H9 (cell line): ENCODE measurements at places on chromosomes 7 and 10.

GRCh38 chr10:7235376-7235775 lies 175.5 kb downstream of the SFMBT2 start:
- DNase-seq = no peak

GRCh38 chr10:88810196-88810961 lies 7.8 kb downstream of the LIPM start:
- peak; percentile 38 for DNase-seq

DNA sequence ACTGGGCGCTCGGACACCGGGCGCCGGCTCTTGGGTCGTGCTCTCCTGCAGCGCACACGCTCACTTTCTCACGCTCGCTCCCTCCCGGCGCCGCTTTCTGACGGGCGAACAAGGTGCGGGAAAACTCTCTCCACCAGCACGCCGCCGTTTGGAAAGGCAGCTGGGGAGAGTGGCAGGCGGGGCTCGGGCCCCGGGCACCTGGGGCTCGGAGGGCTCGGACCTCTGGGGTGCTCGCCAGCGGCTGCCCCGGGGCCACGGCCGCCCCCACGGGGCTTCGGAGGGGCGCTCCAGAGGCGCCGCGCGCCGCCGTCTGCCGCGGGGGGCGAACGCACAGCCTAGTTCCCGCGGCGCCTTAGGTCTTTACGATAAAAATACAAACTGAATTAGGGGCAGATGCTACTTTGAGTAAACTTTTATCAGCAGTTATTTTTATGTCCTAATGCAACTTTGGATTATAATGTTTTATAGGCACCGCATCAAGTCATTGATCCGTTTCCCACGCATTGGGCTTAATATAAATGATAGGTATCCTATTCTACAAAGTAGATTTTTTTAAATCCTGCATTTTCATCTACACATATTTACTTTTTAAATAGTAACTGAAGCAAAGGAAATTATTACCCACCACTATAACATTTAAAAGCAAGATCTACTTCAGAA lies 535 bp upstream of the EPC1 start:
- peak; percentile 63 for DNase-seq

GRCh38 chr10:35541720-35542119 lies 63.4 kb upstream of the GJD4 start:
- no peak for DNase-seq

DNA sequence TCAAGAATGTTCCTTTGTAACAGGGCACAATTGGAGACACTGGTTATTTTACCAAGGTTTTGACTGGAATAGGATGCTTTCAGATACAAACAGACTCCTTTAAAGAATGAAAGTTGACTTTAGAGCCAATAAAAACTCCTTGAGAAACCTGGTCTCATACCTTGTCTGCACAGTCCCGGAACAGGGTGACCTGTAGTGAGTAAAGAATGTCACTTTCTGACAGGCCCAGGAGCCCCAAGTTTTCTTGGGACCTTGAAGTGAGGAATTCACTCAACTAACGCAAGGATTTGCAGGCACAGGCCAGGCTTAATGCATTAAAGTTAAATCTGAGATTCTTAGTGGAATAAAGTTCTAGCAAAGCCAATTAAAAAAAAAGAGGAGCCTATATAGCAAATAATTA lies 11.5 kb upstream of the GARS1 start:
- DNase-seq = no peak

GRCh38 chr10:50508315-50509051 lies 115.3 kb downstream of the SGMS1 start:
- DNase-seq = no peak

- DNase-seq = no peak
These were observed 212.2 kb downstream of the CHRM2 start for GRCh38 chr7:137080516-137081203.

DNA sequence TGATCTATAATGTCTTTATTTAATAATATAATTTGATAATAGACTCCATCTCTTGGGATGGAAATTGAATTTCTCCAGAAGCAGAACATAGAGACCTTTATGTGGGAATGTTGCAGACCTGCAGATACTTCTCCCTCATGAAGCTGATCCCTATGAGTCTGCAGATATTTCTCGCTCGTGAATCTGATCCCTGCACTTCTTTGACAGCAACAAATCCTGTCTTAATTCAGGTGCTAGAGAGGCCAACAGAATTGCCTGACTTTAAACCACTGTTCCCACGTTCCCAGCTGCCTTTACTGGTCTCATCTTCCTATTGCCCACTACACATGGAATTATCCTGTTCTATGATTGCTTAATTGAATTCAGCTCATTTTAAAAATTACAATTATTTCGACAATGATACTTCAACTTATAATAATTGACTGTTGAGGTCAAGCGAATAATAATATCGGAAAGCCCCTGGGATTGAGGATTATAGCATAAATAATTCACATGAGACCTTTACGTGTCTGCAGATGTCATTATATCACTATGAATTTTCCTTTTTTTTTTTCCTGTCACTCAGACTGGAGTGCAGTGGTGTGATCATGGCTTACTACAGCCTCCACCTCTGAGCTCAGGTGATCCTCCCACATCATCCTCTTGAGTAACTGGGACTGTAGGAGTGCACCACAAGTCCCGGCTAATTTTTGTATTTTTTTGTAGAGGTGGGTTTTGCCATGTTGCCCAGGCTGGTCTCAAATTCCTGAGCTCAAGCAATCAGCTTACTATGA lies 486.4 kb upstream of the ADARB2 start:
- no peak for DNase-seq

DNA sequence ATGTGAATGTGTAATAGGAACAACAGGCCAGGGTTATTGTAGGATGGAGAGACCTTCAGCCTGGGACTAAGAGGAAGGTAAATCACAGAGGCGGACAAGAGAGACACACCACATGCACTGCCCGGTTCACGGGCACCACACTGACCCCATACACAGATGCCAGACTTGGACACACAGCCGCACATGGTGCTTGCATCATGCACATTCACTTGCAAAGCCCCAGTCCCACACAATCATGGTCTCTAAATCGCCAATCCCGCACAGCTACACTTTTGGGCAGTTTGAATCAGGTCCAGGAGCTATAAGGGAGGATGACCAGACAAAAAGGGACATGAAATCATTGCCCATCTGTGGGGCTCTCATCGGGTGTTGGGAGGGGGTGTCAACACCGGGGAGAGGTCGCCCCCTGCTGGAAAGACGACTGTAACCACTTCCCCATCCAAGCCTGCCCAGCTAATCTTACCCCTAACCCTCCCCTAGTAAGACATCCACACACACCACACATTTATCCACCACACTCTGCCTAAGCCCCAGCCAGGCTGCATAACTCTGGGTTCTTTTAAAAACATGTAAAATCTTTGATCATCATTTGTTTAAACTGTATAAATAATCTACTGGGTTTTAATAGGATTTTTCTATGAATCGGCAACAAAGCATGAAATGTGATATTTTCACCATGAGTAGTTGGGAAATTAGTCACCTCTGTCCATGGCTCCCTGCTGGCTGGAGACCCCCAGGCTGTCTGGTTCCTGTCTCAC lies 40.5 kb upstream of the SLF2 start:
- DNase-seq = peak; percentile 77

GRCh38 chr10:116417821-116418220 lies 9.8 kb upstream of the PNLIPRP3 start:
- DNase-seq = no peak

GRCh38 chr7:122301858-122302760 lies 2.4 kb downstream of the FEZF1 start:
- DNase-seq = peak; percentile 63

DNA sequence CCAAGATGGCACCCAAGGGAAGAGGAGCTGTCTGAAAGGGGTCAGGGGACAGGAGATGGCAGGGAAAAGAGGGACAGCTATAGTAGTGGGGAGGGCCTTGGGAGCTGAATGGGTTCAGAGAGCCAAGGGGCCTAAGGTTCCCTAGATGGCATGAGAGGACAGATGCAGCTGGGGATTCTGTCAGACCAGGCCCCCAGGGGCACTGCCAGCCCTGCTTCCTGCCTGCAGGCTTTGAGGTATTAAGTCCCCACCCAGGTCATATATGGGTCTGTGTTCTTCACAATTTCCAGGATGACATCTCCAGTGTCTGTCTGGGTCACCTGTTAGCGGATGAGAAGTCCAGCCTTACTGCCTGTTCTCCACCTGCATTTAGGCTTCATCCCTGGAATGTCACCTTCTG lies 56.7 kb downstream of the NEURL1 start:
- DNase-seq = peak; percentile 17

GRCh38 chr7:74479066-74479781 lies 25.5 kb downstream of the GTF2IRD1 start:
- DNase-seq = no peak

DNA sequence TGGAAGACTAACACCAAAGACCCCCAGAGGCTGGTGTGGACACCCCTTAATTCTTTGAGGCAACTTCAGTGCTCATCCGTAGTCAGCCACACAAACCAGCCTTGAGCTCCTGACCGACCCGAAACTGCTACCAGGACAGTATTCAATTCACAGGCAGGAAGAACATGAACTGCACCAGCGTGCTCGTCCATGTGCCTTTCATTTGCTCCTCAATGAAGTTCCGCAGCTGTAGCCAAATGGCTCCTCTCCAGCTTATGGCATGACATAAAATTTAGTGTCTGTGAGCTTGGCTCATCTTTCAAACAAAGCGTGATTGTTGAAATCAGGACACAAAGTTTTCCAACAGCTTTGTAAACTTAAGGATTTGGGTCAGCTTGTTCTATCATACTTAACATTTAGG lies 144.1 kb upstream of the FAM171A1 start:
- DNase-seq = no peak

- no peak for DNase-seq
These were observed 223.1 kb downstream of the REEP3 start for GRCh38 chr10:63744060-63744941.

- peak; percentile 57 for DNase-seq
These were observed 555 bp downstream of the PHF14 start for GRCh38 chr7:10973942-10974911.

- no peak for DNase-seq
These were observed 74.7 kb downstream of the TSPAN12 start for GRCh38 chr7:120783273-120783672.

DNA sequence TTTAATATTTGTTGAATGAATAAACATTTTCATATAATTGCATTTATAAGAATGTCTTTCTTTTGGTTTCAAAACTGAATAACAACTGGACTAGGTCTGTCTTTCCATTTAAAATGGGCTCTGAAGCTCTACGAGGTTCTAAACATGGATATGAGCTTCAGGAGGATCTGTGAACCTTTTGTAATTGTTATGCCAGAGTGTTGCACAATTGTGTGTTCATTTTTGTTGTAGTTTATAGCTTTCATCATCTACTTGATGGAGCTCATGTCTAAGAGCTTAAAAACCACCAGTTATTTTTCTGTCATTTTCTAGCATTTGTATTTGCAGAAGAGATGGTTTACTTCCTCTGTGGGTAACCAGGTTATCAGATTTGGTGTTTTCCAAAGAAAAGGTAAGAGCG lies 265.7 kb upstream of the NPY start:
- DNase-seq = no peak

GRCh38 chr7:142784096-142784495 lies 13.3 kb downstream of the PRSS2 start:
- no peak for DNase-seq

DNA sequence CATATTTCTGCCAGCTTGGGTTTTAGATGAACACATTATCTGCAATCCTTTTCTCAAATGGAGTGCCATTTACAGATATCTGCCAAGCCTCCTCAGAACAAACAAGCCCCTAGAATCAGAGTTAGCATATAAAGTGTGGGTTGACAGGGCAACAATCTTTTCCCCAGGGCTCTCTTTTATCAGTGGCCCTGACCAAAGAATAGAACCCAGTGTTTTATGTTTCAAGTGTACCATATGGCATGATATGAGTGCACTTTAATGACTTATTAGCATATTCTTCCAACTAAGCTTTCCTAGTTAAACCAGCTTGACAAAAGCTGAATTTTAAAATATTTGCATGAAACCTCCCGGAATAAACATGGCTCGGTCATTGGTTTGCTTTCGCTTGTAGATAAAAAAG lies 57.3 kb downstream of the EVX1 start:
- DNase-seq = no peak

DNA sequence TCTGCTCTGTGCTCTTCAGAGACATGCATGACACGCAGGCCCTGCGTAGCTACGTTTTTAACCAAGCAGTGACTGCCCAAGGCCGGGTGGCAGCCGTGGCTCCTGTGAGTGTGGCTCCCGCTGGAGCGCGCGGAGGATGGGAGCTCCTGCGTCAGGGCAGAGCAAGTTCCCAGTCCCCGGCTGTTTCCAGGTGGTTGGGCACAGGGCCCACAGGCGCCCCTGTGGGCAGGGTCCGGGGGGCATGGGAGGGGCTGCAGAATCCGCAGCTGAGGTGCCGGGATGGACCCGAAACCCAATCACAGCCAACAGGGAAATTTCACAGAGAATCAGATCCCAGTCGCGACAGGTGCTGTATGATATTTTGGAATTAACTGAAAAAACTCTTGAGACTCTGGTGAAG lies 9.8 kb downstream of the NKX6-2 start:
- DNase-seq = no peak

GRCh38 chr10:104332243-104333031 lies 5.8 kb downstream of the ITPRIP start:
- no peak for DNase-seq

DNA sequence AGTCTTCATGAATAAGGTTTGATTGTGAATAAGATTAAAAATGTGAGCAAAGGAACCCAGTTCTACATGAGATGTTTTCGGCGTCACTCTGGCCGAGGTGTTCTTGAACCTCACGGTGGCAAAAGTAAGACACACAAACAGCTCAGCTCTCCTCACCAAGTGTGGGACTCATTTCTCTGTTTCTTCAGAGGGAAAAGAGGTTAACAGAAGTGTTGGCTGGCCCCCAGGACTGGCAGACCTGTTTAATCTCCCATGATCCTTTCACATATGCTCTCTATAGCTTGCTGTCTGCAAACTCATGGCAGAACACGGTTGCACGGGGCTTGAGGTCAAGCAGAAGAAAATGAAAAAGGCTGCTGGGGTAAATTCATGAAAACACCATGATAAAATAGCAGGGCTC lies 394.4 kb downstream of the CALN1 start:
- DNase-seq = no peak

DNA sequence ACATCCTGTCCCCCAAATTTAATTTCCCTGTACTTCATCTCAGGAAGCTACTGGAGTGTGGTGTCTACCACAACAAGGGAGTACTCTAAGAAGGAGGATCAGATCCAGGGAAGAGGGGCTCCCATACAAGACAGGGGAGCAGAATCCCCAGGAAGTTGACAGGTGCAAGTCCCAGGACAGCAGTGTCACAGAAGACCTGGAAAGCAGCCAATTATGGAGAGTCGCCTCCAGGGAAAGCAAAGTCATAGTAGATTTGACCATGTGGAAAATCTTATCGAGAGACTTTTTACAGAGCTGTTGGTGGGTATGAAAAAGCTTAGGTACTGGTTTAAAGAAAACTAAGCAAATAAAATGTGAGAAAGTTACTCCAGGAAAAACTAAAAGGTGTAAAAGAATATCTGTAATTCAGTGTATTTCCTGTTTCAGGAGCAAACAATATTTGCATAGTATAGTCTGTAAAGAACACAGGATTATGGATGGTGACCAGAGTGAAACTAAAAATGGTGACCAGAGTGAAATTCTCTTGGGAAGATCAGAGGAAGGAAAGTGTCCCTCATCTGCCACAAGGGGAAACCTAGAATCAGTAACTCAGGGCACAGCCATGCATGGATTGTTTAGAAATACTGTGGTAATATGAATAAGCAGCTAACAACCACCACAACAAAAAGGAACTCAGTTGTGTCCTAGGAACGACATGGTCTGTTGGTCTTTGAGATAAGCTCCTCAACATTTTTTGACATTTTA lies 44.5 kb downstream of the LANCL2 start:
- no peak for DNase-seq
